HFFc6 (cell line): ENCODE measurements at places on chromosomes 13 and 19. TPM values are rescaled to one million over a fixed set of nuclear protein-coding genes. Genes with fewer than 3 reads are reported as not detected.

DNA sequence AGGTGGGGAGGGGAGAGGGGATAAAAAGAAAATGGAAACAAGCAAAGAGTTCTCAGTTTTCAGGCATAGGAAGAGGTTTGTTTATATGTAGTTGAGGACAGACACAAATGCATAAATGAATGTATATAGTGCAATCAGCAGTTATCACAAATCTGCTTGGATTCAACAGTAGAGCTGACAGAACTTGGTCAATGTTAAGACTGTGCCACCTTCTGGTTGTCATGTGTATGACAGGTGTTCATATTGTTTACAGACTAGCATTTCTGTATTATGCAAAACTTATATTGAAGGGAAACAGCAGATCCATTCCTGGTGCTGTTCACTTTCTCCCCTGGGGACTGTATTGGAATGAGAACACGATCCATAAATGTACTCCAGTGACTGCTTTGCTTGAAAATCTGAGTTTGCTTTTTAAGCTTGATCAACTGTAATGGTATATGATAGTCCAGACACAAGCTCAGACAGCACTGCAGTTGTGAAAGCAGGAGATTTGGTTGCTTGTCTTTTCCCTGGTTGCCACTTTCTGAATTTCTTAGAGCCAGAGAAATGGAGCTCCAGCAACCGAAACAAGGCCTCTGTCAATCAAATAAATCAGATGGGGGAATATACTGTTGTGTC, 319.5 kb upstream of the OBI1 start:
- peak; percentile 66 for DNase-seq

- no peak for DNase-seq
Measured at GRCh38 chr13:89925107-89925506, 1422.4 kb upstream of the MIR17HG start.

The LGALS4 gene
- not detected in 3 replicates for total RNA-seq

- no peak for DNase-seq
Measured at GRCh38 chr13:30889196-30889690, 16.8 kb upstream of the MEDAG start.

The LGI4 gene
- total RNA-seq = 0.08 to 0.21 TPM (median 0.15 TPM) in 3 replicates
